Stimulated activated CD4-positive, alpha-beta T cell treated with anti-CD3 and anti-CD28 coated beads, Interleukin-2, amount 100 ng/mL, for 4 hours (primary cell): ENCODE measurements at places on chromosomes 6 and 20.

- no peak for DNase-seq
These were observed 235.1 kb downstream of the FNDC1 start for GRCh38 chr6:159404296-159404695.

DNA sequence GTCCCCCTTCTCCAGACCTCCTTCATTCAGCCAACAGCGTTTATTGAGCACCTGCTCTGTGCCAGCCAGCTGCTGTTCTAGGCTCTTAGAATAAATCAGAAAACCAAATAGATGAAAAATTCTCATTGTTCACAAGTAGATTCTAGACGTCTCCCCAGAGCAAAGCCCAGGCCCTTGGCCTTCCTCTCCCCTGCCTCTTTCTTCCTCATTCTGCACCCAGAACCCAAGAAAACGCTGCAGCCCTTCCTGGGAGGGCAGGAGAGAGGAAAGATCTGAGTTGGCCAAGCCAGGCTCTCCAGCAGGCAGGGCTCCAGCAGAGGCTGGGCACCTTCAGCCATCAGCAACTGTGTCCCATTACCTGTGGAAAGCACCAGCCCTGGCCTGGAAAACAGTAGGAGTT is 12.0 kb upstream of the BPI start:
- DNase-seq: no peak

- DNase-seq: no peak
These were observed 43.1 kb downstream of the POPDC3 start for GRCh38 chr6:105136431-105137350.

DNA sequence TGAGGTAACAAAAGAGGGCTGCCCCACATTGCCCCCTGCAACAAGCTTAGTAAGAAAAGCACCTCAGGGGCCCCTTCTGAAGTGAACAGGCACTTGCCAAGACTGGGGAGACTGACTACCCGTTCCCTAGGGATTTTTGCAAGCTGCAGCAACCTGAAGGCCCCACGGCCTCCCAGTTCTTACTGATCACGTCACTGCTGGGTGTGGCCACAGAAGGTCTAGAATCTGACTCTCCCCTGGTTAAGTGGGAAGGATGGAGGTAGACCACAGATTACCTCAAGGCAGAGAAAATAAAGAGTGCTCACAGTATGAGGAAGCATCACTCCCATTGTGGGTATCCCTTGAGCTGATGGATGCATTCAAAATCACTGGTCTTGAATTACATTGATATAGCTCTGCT is 201.5 kb upstream of the KCNQ5 start:
- DNase-seq: no peak

DNA sequence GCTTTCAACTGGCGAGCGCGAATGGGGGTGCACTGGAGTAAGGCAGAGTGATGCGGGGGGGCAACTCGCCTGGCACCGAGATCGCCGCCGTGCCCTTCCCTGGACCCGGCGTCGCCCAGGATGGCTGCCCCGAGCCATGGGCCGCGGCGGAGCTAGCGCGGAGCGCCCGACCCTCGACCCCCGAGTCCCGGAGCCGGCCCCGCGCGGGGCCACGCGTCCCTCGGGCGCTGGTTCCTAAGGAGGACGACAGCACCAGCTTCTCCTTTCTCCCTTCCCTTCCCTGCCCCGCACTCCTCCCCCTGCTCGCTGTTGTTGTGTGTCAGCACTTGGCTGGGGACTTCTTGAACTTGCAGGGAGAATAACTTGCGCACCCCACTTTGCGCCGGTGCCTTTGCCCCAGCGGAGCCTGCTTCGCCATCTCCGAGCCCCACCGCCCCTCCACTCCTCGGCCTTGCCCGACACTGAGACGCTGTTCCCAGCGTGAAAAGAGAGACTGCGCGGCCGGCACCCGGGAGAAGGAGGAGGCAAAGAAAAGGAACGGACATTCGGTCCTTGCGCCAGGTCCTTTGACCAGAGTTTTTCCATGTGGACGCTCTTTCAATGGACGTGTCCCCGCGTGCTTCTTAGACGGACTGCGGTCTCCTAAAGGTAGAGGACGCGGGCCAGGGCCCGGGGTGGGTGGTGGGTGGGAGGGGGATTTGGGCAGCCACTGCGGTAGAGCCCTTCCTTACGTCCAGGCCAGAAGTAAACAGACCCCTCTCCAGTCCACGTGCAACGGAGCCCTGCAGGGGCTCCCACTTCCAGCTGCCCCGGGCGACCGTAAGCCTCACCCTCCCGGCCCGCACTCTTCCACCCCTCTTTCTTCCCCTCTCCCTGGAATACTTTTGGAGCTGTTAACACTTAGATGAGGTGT is 998 bp downstream of the BMP2 start:
- no peak for DNase-seq

- DNase-seq: no peak
These were observed 55.2 kb upstream of the CDKAL1 start for GRCh38 chr6:20479060-20479459.

DNA sequence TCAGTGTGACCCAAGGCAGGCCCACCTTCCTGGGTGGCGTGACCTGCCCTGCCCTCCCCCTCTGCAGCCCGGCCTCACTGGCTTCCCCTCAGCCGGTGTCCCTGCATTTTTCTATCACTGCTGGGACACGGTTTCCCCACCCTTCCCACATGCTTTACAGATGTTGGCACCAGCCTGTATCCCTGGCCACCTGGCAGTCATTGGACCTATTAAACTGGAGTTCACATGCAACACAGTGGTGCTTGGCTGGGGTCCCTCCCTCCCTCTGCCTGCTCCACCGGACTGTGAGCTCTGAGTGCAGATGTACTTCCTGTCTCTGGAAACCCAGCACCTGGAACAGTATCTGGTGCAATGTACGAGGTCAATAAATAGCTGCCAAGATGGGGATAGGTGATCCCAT is 25.5 kb upstream of the STX16 start:
- no peak for DNase-seq

DNA sequence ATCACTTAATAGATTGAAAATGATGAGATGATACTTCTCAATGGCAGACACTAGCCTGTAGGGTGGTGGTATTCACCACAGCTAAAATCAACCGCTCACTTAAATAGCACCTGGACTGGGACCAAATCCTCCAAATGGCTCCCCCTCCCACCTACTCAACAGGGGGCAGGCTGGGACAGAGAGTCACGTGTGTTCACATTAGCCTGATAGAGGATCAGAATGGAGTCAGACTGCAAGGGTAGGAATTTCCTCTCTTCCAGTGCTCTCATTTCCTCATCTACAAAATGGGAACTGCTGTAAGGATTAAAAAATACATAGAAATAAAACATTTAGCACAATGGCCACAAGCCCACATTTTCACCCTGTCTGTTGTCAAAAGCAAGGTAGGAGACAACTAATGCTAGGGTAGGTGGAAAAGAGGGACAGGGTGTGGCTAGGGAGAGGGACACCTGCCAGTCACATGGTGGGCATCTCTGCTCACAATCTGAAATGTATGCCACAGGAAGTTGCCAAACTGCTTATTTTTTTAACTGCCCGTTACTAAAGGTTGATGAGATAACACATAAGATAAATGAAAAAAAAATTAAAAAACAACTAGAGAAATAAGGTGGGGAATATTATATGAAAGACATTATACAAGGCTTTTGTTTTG is 55.3 kb downstream of the BACH2 start:
- no peak for DNase-seq

DNA sequence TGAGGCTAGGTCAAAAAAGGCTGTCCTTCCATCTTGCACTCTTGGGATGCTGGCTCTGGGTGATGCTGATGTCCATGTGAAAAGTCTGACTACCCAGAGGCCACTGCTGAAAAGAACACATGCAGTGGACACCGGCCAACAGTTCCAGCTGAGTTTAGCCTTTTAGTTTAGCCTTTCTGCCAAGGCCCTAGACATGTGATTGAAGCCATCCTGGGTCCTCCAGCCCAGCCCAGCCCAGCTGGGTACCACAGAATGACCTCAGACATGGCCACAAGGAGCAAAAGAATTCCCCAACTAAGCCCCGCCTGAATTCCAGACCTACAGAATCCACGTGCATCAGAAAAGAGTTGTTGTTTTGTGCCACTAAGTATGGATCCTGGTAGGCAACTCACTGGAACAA is 17.4 kb downstream of the PIGT start:
- DNase-seq: no peak

DNA sequence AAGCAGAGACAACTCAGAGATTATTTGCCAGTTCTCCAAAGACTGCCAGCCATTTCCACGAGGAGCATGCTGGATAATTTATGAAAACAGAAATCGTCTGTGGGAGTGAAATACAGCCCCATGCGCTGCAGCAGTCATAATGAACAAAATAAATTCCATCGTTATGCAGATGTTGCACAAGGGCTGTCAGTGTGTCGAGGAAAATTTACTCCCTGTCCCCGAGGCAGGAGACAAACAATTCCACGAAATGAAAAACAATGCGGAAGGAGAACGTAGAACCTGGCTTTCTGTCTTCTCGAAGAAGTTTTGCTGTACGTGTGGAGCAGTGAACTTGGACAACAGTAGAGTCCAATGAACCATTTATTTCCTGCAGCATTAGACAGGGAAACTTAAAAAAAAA is 399.4 kb downstream of the CD83 start:
- no peak for DNase-seq

DNA sequence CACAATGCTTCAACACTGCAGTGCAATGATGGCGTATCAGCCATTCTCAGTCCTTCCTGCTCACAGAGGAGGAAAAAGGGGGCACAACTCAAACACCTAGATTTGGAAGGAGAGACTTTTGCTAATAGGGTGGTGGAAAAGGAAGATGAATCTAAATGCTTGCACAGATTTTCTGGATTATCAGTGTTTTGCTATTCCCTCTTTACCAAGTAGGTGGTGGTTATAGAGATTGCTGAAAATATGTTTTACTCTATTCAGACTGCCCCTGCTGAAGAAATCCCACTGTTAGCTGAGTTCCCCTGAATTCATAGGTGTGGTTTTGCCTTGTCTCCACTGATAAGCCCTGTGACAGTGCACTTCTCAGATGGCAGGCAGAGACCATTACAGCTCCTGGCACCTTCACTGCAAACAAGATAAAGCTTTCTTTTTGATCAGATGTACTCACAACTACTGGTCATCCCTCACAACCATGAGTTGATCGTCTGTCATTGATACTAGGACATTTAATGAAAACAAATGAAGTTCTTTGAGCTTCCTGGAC is 311.4 kb downstream of the KIF16B start:
- no peak for DNase-seq

DNA sequence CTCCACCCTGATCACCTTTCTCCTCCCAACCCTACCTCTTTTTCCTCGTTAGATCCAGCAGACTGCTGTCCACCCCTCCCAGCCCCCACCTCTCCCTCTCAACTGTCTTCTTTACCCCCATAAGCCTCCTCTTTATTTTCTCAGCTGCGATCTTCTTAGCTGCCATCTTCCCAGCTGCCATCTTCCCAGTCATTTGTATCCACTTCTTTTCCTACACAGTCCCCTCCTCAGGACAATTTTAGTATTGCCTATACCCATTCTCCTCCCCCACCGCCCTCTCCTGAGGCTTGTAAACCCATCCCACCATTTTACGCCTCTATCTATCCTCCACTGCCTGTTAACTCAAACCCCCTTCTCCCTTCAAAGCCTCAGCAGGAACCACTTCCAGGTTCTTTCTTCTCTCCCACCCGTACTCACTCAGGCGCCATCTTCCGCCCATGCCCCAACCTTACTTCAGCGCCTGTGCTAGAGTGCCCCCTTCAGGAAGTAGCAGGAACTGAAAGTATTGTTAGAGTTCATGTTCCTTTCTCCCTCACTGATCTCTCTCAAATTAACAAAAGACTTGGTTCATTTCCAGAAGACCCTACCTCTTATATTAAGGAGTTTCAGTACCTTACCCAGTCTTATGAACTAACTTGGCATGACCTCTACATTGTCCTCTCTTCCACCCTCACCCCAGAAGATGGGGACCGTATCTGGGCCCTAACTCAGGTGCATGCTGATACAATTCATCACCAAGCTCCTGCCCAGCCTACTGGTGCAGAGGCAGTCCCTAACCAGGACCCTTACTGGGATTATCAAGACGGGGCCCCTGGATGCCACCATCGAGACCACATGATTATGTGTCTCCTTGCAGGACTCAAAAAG is 236.0 kb downstream of the ADGRG6 start:
- no peak for DNase-seq

DNA sequence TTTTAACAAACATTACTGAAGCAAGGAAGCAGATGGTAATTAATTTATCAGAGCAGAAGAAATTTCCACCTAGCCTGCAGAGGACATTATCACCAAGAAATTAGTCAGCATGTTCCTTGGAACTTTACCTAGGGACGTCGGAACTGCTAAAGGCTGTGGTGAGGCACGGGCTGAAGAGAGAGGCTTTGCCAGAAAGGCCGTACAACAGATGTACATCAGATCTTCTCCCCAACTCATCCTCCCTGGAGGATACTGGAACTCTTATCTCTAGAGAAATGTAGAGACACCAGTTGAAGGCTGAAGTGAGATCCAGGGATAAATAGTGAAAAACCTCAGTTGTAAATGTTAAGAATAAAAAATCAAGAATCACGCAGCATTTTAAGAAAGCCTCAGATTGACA is 257.1 kb downstream of the SAMD5 start:
- no peak for DNase-seq

DNA sequence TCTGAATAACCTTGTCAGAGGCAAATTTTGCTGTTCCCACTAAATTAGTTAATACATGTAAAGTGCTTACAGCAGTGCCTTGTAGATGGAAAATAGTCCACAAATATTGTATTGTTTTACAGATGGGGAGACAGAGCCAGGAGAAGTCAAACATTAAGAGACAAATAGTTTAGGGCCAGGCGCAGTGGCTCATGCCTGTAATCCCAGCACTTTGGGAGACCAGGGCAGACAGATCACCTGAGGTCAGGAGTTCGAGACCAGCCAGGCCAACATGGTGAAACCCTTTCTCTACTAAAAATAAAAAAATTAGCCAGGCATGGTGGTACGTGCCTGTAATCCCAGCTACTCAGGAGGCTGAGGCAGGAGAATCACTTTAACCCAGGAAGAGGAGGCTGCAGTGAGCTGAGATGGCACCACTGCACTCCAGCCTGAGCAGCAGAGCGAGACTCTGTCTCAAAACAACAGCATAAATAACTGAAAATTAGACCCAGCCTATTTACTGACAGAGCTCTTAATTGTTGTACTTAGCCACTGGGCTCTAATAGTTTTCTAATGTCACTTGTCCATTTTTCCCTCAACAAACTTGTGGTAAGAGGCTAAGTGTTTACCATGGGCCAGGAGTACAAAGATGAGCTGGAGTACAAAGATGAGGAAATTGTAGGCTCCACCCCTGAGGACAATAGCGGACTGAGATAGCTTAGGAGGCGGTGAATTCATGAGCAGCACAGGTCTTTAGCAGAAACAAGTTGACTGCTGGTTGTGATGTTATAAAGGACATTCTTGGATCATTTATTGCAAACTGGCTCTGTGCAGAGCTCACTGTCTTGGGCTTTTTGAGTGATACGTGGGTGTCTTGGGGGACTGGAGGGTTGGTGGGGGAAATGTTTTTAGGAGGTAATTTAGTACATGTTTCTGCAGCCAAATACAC is 6.4 kb downstream of the ZSWIM3 start:
- DNase-seq: no peak
